CD14-positive monocyte (primary cell): ENCODE measurements at places on chromosomes 16 and 17.

- peak; percentile 93 for DNase-seq
Observed at GRCh38 chr16:74563828-74564263, 43.1 kb downstream of the GLG1 start.

DNA sequence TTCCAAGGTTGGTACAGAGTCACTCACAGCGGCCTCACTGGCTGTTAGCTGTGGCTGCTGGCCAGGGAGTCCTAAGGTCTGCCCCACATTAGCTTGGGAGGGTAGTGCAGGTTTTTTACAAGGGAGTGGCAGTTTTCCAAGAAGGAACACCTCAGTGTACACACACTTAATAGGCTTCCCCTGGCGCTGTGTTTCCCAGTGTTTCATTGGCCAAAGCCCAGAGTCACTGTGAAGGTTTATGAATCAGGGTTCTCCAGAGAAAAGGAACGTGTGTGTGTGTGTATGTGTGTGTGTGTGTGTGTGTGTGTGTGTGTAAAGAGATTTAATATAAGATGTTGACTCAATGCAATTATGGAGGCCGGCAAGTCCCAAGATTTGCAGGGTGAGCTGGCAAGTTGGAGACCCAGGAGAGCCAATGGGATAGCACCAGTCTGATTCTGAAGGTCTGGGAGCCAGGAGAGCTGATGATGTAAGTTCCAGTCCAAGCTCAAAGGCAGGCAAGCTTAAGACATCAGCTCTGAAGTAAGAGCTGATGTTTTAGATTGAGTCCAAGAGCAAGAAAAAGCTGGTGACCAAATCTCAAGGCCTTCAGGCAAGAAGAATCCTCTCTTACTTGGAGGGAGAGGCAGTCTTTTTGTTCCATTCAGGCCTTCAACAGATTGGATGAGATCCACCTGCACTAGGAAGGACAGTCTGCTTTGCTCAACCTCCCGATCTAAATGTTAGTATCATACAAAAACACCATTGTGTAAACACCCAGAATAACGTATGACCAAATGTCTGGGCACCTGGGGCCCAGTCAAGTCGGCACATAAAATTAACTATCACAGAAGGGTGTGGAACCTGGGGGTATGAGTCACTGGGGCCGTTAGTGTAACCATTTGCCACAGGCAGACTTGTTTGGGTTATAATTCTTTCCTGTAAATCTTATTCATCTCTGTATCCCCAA is 206.8 kb downstream of the PRKCA start:
- DNase-seq: peak; percentile 3

DNA sequence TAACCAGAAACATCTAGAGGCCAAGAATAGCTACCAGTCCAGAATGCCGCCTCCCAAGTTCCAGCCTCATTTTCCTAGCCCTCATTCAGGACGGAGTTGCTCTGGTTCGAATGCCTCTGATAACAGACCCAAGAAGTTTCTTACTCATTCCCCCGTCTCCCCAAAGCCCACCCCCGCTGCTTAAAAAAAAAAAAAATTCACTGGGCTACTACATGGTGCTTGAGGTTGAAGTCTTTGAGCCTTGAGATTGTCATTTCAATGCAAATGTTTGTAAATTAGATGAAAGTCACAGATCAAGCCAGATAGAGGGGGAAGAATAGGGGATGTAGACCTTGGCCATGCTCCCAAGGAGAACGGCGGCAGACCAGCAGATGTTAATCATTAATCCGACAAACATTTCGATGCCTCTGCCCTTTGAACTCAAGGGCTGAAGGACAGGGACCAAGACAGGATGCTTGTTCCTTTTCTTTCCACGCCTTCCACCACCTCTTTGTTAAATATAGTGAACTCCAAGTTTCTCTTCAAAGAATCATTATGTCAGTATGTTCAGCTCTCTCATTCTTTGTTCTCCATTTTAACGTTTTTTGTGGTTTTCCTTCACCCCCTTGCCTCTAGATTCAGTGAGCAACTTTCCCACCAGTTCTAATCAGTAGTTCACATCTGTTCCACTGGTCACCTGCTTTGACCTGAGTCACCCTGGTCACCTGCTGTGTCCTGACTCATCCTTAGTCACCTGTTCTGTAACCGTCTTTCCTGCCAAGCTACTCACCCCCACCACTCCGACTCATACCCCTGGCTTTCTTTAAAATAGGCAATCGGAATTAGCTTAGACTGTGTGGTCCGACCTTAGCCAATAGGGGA is 190.3 kb downstream of the CPPED1 start:
- DNase-seq: no peak

DNA sequence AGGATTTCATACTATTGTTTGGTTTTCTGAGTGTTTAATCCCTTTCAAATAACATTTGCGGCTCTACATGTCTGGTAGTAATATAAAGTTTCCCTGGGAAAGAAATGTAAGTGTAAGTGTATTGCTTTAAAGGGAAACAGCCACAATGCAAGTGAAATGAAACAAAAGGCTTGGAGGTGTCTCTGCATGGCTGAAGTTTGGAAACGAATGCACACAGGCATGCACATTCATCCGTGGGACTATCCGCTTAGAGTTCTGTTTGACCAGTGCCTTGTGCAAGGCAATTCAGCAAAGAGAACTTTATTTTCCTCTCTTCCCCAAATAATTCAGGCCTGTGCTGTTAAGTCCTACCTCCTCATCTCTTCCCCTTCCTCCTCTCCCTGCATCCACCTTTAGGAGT is 56.1 kb upstream of the MRTFB start:
- no peak for DNase-seq

DNA sequence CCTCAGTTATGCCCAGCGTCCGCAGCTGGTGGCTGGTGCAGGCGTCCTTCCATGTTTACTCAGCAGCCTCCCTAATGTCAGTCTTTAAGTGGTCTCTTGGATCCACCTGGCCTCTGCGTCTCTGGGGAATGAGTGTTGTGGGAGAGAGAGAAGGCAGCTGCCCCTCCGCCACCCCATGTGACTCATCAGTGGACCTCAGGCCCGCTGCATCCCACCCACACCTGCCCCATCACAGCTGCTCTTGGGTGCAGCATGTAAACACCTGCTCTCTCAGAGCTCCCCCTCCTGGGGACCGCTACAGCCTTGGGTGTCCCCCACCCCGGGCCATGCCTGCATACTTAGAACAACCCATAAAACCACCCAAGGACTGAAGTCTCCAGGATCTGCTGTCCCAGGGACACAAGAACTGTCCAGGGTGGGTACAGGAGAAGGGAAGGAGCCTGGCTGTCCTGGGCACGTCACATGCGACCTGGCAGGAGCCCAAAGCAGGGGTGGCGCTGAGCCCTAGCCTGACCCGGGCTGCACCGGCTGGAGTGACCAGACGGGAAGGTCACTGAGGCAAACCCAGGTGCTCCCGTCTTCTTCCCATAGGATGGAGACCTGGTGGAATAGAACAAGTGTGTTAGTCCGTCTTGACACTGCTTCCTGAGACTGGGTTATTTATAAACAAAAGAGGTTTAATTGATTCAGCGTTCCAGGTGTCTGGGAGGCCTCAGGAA is 4.2 kb downstream of the C16orf90 start:
- no peak for DNase-seq
